ENCODE measurements at places on chromosomes 12 and 14.
A peak's percentile ranks its signal among the peaks of the same experiment; 100 is the strongest.

GRCh38 chr12:59111851-59112250, 191.5 kb upstream of the LRIG3 start:
- DNase-seq, result no peak

GRCh38 chr14:63134801-63135200, 69.4 kb upstream of the RHOJ start:
- peak; percentile 39 for DNase-seq

GRCh38 chr14:93431036-93431670, 414 bp downstream of the UNC79 start:
- peak; percentile 8 for DNase-seq

- peak; percentile 89 for DNase-seq
These were observed 1.8 kb downstream of the FLRT2 start for GRCh38 chr14:85531587-85532373.

- DNase-seq, result no peak
These were observed 38.3 kb downstream of the SRGAP1 start for GRCh38 chr12:63882844-63883243.

DNA sequence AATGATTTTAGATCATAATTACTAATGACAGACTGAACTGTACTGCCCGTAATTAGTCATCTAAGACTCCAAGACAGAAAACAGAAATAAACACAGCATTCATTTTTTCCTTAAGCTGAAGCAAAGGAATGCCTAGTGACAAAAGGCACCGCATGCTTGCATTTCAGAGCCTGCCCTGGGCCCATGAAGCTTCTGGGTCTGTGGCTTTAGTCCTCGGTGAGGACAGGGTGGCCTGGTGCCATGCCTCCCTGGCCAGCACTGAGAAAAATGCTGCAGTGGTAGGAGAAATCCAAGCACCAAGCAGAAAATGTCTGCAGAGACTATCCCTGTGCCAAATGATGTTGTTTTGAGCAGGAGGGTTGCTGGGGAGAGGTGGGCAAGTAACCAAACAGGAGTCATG, 171.6 kb downstream of the CALM1 start:
- no peak for DNase-seq

GRCh38 chr12:22625762-22626294, 857 bp downstream of the ETNK1 start:
- peak; percentile 52 for DNase-seq

GRCh38 chr12:4572680-4573079, 10.7 kb downstream of the DYRK4 start:
- DNase-seq, result no peak

- peak; percentile 57 for DNase-seq
These were observed 26.2 kb downstream of the ZCRB1 start for GRCh38 chr12:42299392-42300308.

DNA sequence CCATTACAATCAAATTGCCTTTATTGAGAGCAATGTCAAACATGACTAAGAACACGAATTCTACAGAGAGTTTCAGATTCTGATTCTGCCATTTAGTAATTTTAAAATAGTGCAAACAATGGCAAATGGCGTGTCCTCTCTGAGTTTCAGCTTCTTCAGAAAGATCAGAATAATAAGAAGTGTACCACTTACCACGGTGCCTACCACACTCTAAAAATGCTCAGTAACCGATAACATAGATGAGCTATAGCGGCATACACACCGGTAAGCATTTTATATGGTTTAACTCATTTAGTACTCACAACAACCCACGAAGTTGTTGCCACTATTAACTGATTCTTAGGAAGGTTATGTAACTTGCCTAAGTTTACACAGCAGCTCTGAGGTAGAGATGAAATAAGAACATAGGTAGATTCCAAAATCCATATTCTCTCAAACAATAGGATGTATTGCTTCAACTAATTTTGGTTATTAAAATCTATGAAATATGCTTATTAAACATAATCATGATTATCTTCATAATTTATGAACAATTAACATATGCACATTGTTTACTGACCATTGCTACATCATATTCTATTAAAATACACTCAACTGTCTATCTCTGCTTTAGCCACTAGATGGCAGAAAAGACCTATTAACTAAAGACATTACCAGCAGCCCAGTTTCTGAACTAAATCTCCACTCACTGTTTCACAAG, 38.3 kb downstream of the SLC6A15 start:
- DNase-seq, result peak; percentile 72

DNA sequence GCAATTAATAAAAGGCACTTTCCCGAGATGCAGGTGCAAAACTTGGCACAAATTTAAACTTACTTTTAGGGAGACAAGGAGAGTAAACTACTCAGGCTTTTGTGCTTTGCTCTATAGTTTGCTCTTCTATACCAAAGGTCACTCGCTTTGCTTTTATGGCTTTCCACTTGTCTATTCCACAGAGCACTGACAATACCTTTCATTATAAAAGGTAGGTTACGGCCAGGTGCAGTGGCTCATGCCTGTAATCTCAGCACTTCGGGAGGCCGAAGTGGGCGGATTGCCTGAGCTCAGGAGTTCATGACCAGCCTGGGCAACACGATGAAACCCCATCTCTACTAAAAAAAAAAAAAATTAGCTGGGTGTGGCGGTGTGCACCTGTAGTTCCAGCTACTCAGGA, 32.9 kb downstream of the ALKBH1 start:
- no peak for DNase-seq

DNA sequence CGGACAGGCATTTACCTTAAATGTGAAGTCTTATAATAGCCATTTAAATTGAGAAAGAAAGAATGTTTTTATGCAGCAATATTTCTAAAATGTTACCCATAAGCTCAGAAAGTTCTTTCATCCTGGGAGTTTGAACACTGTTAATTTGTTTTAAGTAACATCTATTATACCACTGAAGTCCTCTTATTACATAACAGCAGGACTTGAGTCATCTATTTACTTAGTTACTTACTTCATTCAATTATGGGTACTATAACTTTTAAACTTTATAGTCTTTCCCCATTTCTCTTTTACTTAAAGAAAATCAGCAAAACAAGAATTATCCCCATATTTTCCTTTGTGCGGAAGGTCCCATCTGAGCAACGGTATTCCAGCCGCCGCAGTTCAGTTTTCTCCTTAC, 473.1 kb downstream of the ETNK1 start:
- no peak for DNase-seq

GRCh38 chr12:54991991-54992375, 7.4 kb upstream of the TESPA1 start:
- DNase-seq, result no peak

- peak; percentile 5 for DNase-seq
These were observed 118.6 kb upstream of the SYT1 start for GRCh38 chr12:78746001-78746400.

- DNase-seq, result no peak
These were observed 4.5 kb upstream of the CDKN3 start for GRCh38 chr14:54392131-54392859.

- DNase-seq, result no peak
These were observed 36.1 kb downstream of the ZFC3H1 start for GRCh38 chr12:71627438-71628002.

GRCh38 chr14:92897922-92898565, 24.9 kb upstream of the CHGA start:
- DNase-seq, result no peak

DNA sequence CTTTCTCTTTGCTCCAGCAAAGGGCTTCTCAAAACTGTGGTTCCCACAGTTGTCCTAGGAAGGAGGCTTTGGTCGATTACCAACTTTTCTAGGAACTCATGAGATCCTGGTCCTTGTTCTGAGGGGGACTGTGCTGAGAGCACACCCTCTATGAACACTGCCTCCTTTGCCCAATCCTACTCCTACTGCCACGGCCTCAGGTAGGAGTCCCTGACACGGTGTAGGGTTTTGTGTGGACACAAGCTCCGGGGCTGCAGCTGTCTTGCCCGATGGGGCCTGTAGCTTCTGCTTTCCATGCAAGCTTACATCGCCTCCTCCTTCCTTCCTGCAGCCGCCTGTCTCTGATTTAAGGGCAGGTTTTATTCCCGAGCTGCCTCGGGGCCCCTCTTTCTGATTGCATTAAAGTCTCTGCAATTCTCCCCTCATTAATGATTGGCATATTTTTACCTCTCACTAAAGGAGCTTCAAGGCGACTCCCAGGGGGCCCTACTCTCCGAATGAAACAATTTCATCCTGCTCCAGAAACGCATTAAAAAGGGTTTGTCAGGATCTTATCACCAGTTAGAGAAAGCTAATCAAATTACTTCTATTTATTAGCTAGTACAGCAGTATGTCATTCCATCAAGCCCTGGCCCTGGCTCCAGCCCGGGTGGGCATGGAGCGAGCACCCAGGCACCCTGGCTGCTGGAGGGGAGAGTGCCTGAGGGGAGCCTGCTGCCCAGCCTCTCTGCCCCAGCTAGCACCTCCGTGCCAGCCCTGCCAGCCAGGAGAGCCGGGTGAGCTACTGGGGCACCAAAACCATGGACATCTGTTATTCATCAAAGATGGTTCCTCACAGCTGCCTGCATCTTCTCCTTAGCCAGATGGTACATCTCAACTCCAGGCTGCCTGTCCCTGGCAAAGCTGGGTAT, 38.0 kb upstream of the ESRRB start:
- peak; percentile 11 for DNase-seq

- peak; percentile 79 for DNase-seq
These were observed 10.0 kb downstream of the LRCOL1 start for GRCh38 chr12:132600048-132601032.

DNA sequence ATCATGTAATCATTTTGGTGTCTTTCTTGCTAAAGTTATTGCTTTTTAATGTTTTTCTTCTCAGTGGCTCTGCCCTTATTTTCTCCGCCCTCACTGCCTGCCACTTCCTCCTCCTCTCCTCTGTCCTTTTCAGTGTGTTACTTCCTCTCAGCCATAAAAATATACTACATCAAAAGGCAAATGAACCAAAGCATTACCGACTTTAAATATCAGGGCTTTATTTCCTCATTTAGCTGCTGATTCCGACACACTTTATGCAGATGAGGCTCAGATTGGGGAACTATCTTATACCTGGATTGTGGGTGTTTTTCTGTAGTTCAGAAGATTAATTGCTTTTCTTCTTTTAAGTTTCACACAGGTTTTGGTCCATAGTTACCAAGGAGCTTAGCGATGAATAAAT, 118.1 kb downstream of the CMAS start:
- no peak for DNase-seq

- DNase-seq, result no peak
These were observed 460.9 kb upstream of the SYT1 start for GRCh38 chr12:78403681-78404080.

DNA sequence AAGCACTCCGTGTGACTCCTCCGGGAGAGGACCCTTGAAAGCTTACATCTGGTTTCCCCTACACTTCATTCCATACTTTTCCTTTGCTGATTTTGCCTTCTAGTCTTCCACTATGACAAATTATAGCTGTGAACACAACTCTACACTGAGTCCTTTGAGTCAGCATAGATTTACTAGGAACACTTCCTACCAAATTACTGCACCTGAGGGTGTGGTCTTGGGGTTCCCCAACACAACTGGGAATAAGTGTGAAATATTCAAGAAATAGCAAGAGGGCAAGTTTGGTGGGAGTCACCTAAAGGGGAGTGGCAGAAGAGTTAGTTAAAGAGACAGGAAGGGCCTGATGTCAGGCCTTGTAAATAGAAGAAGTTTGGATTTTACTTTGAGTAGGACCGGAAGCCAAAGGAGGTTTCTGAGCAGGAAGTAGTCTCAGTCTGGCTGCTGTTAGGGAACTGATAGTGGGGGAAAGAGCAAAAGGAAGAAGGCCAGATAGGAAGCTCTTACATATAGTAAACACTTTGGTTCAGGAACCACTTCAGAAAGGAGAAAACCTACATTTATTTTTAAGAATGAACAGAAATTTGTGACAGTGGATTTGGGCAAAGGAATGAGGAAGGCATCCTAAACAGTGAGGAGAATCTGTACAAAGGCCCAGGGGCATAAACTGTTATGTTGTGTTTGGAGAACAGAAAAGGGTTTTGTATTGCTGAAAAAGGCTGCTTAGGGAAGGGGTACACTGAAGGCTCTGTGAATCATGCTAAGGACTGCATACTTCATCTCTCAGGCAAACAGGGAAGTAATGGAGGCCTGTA, 14.2 kb downstream of the SEL1L start:
- peak; percentile 51 for DNase-seq

DNA sequence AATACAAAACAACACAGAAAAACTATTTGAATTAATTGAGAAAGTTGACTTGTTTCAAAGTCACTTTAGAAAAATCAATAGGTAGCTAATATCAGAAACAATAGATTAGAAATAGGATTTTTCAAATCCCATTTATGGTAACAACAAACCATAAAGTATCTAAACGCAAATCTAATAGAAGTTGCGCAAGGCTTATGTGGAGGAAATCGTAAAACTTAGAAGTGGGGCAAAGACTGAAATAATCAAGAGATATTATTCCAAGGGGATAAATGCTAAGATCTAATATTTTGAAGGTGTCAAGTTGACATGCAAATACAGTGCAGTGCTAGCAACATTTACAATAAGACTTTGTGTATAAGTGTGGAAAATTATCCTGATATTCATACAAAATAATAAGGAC, 87.2 kb downstream of the TRHDE start:
- no peak for DNase-seq

GRCh38 chr14:24196071-24197055, 1.1 kb upstream of the TM9SF1 start:
- peak; percentile 13 for DNase-seq

GRCh38 chr14:96863986-96864330, 66.8 kb downstream of the VRK1 start:
- DNase-seq, result no peak

- no peak for DNase-seq
These were observed 155.5 kb downstream of the SYT1 start for GRCh38 chr12:79020106-79020505.

DNA sequence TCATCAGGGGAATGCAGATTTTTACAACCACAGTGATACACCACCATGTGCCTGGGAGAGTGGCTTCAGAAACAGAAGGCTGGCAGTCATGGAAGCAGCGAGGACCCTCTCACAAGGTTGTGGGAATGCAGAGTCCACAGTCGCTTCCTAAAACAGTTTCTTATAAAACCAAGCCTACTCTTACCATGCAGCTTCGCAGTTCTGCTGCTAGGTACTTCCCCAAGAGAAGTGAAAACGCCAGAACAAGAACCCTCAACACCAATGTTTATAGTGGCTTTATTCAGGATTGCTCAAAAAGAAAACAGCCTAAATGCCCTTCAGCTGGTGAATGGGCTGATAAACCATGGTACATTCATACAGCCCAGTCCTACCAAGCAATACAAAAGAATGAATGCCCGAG, 87.2 kb downstream of the DDX51 start:
- no peak for DNase-seq

GRCh38 chr14:95061317-95062093, 95.8 kb downstream of the DICER1 start:
- DNase-seq, result no peak

Measured in umbilical cord (tissue), 2 donors.